Pulmonary artery endothelial cell (primary cell): ENCODE measurements at places on chromosomes 2 and 18.

GRCh38 chr18:2036086-2036485, 535.2 kb downstream of the METTL4 start:
- DNase-seq = no peak

GRCh38 chr2:10876394-10876793, 35.3 kb upstream of the KCNF1 start:
- no peak for DNase-seq

- no peak for DNase-seq
Observed at GRCh38 chr2:118737684-118738083, 109.8 kb downstream of the EN1 start.

- no peak for DNase-seq
Observed at GRCh38 chr18:69599377-69599776, 198.7 kb downstream of the DOK6 start.

- no peak for DNase-seq
Observed at GRCh38 chr2:19932928-19933327, 31.1 kb upstream of the TTC32 start.

DNA sequence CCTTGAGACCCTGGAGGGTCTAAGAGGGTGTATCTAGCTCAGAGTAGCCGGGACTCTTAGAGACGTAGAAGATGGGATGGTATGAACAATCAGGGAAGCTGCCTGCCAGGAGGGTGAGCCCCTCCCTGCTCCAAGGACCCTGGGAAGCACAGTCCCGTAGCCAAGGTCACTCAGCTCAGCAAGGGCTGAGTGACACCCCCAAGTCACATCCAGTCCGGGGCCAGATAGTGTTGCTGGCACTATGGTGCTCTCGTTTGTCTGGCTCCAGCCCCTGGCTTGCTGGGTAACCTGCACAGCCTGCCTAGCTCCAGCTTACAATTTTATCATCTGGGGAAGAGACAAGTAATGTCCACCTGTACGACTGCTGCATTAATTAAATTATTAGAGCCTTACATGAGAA, 22.3 kb downstream of the REEP1 start:
- DNase-seq = no peak

DNA sequence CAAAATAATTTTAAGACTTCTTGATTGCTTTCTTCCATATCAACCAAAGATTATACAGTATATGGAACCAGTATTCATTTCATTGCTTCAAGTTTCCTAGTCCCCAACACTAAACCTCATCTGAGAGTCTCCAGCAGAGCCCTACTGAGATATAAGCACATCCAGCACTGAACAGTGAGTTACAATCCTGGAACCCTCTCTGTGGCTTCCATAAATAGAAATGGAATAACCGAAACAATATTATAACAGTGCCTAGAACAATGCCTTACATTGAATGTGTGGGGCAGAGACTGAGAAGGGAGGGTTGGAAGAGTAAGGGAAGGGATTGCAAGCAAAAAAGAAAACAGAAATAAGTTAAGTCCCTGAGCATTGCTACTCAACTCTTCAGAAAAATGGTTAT, 18.9 kb downstream of the AAK1 start:
- no peak for DNase-seq

DNA sequence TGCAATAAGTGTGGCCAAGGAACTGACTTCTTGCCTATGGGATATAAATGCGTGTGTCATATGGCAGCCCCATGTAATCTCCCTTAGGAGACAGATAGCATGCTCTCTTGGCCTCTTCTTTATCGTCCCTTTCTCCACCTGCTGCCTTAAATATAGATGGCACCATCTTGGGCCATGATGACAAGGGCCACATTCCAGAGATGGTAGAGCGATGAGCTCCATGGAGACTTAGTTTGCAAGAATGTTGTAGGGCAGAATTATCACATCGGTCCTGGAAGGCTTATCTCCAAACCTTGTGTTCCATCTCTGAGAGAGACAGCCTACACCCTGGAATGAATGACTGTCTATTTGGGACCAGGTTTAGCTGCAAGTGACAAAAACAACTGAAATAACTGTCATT, 536.7 kb downstream of the TNS1 start:
- DNase-seq = no peak

- no peak for DNase-seq
Observed at GRCh38 chr2:50956886-50957285, 75.0 kb downstream of the NRXN1 start.

DNA sequence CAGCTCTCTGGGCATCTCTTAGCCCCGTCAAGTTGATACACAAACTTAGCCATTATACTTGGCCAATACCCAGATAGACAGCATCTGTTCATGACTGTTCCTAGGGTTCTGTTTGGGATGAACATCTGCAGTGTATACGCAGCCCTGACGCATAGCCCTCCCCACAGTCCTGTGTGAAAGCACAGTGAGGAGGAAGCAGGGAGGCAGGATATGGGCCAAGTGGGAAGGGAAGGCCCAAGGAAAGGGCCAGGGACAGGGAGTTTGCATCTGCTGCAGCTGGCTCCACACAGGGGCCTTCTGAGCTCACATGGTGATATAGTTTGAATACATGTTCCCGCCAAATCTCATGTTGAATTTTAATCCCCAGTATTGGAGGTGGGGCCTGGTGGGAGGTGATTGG, 80.2 kb downstream of the CMPK2 start:
- no peak for DNase-seq

GRCh38 chr2:132419941-132420340, 3.3 kb downstream of the GPR39 start:
- no peak for DNase-seq

GRCh38 chr2:111199840-111200239, 79.1 kb downstream of the BCL2L11 start:
- no peak for DNase-seq

DNA sequence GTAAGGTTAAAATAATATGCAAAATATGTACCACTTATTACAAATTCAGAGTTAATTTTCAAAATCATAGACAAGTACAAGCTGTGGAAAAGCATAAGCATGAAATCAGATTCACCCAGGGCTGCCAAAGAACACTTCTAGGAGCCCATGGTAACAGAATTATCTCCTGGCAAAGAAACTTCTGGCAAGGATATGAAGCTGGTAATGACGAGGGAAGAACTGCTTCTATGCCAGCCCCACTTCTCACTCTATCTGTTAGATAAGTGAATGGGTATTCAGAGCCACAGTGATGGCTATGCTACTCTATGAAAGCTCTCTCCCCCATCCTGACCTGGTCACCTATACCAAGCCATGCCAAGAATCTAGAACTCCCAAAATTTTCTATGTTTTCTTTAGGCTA, 36.9 kb upstream of the PDE1A start:
- DNase-seq = no peak

GRCh38 chr2:234701841-234702240, 205.0 kb upstream of the ARL4C start:
- DNase-seq = no peak

DNA sequence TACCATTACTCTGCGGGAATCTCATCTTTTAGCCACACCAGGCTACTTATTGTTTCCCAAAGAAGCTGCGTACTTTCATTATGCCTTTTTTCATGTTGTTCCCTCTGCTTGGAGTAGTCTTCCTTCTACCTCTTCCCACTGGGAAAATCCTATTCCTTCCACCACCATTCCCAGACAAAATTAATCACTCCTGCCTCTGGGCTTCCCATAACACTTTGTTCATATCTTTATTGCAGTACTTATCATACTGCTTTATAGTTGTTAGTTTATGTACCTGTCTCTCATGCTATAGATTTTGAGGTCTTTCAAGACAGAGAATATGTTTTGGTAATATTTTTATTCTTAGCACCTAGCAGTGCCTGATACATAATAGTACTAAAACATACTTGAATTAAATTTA, 16.2 kb downstream of the OTX1 start:
- DNase-seq = no peak

DNA sequence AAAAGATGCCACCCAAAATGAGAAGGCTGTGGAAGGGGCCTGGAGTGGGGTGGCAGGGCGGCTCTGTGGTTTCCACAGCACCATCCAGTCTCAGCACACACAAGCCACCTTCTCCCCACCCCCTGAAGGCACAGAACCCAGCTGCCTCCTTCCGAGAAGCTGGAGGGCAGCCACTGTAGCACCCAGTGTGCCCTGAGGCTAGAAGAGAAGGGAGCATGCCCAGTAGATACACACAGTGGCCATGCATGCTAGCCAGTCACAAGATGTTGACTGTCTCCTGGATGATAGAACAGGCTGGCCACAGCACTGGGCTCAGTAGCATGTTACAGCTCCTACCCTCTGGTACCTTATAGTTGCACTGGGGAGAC, 148.9 kb upstream of the EPAS1 start:
- DNase-seq = no peak

DNA sequence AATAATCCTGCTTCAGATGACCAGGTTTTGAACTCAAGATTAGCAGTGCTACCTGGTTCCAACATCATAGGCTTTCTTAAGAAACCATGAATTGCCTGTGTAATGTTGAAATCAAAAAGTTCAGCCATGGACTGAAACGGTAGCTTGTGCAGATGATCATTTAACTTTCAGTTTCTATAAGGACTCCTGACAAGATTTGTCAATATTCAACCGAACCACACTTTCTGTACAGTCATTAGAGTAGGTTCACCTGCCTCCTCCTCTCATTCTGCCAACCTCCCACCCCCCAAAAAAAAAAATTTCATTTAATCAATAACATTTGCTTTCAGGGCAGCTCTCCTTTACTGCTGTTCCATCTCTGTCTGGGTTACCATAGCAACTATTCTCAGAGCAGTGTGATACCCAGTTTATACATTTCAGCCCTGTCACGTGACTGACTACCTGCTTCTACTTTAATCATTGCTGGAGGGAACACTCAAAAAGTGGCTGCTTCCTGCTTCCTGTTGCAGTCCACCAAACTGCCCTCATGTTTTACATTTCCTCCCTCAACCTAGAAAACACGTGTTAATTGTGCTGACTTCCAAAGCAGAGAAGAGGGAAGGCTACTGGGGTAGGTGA, 275.5 kb downstream of the SS18 start:
- DNase-seq = no peak

DNA sequence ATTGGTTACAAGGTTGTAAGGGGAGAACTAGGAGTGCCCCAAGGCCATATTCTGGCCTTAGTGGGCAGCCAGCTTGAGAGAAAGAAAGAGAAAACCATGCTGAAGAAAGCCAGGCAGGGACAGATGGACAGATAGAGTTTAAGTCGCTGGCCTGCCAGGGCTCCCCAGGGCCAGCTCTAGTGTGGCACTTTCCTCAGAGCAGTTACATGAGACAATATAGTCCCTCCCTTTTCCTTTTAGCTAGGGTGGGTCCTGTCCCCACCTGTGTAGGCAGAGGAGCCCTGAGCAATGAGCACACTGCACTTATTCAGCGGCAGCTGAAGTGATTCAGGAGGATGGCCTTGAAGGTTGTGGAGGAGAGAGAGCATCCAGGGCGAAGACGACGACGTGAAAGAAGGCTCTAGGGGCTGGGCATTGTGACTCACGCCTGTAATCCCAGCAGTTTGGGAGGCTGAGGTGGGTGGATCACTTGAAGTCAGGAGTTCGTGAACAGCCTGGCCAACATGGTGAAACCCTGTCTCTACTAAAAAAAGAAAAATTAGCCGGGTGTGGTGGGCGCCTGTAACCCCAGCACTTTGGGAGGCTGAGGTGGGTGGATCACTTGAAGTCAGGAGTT, 152.0 kb upstream of the SLC1A4 start:
- DNase-seq = no peak

DNA sequence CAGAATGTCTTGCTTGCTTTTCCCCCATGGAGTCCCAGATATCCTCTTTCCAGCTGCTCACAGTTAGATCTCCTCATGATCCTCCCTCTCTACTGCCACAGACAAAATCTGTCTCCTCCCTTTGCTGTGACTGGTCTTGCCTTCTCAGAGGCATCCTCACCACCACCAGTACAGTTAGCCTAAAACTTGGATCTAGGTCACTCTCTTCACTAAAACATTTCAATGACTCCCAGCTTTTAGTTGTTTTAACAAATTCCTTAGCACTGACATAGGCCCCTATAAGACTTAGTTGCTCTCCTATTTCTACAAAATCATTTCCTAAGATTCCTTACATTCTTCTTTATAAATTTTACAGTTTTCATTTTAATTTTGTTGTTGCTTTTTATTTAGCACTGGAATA, 734.2 kb upstream of the CHAC2 start:
- no peak for DNase-seq

DNA sequence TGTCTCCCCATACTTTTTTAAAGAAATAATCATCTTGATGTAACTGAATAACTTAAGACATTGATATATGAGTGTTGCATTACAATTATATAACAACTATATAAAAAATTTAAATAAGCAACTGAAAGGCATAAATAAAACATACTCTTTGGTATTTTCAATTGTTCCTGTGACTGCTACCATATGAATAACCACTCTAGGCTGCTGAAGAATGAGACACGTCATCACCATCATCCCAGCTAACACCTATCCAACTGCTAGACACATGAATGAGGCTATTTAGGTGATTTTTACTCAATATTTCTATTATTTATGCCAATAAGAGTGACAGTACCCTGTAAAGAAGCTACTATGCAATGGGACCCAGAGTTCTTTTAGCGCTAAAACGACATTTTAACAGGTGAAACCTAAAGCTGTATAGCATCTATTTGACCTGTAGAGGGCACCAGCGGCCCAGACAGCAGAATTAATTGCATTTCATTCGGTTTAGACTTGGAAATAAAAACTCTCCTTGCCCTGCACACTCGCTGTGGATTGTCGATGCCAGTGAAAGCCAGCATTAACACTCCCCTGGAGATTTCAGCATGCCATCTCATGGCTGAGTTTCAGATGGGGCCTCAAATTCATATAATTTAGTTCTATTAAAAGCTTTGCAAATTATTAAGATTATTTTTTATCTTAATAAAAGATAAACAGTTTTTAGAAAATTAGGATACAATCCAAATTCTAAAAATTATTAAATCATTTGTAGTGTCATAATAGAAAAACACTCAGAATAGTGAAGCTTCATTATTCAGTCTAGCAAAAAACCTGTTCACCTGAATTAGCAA, 89.4 kb upstream of the MAP2 start:
- peak; percentile 15 for DNase-seq

DNA sequence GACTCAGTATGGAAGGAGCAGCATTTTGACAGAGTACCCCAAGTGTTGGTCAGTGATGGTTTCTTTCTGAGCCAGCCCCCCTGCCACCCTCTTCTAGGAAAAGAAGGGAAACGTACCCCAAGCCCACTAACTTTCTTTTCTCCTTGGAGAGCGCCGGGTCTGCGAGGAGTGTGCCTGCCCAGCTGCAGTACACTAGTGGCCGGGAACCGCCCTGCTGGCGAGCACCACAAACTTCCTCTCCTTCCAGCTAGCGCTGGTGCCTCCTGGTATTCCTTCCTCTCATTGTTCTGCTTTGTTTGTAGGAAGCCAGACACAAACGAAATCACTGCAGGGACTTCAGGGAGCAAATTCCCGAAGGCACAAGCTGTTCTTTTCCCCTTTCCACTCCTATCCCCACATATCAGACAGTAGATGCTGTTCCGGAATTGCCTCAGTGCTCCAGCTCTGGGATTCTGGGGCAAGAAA, 1.8 kb downstream of the CCDC85A start:
- DNase-seq = peak; percentile 60

- no peak for DNase-seq
Observed at GRCh38 chr2:239299218-239299939, 101.4 kb downstream of the HDAC4 start.

- no peak for DNase-seq
Observed at GRCh38 chr2:12928197-12928774, 211.6 kb downstream of the TRIB2 start.

GRCh38 chr18:13982126-13982525, 66.8 kb upstream of the MC2R start:
- no peak for DNase-seq

GRCh38 chr2:118705032-118705431, 142.4 kb downstream of the EN1 start:
- DNase-seq = no peak
